Sigmoid colon (tissue), 7 donors: ENCODE measurements at places on chromosomes 16 and 17.

DNA sequence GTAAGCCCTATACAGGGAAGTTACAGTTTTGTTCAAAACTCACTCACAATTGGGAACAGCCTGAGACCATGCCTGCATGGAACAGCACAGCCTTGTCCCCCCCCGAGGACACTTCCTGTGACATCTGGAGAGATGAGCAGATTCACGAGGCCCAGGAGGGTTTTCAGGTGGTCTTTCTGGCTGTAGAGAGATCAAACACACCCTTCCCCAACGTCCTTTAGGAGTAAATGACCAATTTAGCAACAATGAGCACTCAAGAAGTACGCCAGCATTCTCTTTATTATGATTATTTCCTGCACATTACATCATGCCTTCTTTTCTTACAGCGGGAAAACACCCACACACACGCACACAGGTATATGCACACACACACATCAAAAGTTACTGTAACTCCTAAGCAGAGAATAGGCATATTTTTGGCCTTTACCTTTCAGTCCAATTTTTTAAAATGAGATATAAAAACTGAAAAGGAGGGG is 39.0 kb downstream of the ADCY9 start:
- peak; percentile 19 for DNase-seq

DNA sequence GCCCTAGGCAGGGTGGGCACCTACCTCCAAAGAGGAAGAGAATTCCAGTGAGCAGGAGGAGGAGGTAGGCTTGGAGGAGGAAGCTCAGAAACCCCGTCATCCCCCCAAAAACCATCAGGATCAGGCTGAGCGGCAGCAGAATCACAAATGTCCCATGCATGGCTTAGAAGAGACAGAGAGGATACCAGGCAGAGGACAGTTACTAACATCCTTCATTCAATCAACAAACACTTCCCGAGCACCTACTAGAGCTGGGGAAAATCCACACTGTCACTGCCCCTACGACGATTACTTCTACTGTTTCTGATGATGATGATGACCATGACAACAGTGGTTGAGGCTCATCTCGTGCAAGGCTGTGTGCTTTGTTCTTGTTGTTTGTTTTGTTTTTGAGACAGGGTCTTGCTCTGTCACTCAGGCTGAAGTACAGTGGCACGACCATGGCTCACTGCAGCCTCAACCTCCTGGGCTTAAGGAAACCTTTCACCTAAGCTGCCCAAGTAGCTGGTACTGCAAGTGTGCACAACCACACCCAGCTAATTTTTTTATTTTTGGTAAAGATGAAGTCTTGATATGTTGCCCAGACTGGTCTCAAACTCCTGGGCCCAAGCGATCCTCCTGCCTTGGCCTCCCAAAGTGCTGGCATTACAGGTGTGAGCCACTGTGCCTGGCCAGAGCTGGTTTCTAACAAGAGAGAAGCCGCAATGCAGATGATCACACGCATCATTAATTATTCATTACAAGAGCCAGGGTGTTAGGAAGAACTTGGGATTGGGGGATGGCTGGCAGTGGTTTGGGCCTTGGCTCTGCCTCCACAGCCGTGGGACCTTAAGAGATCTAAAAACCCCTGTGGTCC is 18.0 kb downstream of the TMEM114 start:
- DNase-seq, result no peak

DNA sequence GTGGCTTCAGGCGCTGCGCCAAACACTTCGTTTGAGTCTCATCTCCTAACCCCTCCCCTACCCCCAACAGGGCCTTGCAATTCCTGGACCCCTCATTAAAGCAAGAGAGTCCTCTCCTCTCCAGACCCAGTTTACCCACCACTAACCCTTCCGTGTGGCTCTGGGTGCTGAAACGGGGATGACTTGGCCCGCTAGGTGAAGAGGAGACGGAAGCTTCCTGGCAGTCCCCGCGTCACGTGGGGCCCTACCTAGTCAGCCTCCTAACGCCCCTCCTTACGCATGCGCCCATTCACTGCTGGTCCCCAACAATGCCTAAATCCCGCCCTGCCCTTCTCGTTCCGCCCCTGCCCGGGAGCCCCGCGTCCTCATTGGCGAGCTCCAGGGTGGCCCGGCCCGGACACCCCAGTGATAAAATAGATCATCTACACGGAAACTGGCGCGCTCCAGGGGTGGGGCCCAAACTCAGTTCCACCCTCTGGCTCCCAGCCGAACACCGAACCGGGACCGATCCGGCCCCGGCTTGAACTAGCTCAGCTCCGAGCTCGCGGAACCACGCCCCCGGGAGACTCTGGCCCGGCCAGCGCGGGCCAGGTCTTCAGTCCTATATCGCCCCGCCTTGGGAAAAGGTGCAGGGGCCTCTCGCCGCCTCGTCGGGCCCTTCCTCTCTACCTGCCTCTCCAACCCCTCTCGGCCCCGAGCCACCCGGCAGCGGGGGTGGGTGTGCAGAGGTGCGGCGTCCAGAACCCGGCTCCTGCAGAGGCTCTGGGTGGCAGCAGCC is at the start of gene SLC16A13:
Gene SLC16A13 (plus strand): TSS at position 425 of the 778 bp plus-strand sequence. CDS start 368 bp downstream, outside the sequence.
- peak; percentile 98 for DNase-seq

- DNase-seq, result no peak
Measured at GRCh38 chr17:50150354-50151040, at the start of gene PPP1R9B. PPP1R9B (minus strand) TSS chr17:50150677; CDS start chr17:50150513, 164 bp downstream.
